RWPE1 (cell line): ENCODE measurements at places on chromosomes 5 and 9.

DNA sequence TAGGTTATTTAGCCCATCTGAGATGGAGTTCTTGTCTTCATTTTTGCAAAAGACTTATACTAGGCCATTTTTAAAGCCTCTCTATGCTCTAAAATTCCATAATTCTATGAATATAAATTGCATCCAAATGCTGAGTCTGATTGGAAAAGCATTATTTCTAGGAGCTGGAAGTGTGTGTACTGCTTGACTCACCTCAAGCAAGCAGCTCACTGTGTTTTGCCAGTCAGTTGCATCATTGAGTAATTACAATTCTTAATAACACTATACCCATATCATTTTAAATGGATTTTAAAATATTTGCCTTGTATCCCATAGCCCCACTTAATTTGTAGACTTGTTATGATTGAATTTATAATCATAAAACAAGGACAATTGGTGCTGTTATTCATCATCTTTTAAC is 161.0 kb downstream of the PAM start:
- no peak for DNase-seq

DNA sequence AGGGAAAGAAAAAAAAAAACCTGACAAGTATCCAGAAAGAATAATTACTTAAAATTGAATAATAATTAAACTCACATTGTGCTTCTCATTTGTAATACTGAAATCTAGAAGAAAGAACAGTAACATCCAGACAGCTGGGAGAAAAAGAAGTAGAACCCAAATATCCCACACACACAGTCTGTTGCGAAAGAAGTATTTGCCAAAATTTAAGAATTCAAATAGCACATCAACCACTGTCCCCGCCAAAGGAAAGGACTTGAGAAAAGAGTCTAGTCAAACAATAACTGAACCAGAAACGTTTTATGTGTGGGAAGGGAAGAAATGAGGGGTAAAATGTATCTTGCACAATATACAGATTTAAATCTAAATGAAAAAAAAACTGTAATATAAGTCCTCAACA is 202.8 kb downstream of the MLLT3 start:
- no peak for DNase-seq

DNA sequence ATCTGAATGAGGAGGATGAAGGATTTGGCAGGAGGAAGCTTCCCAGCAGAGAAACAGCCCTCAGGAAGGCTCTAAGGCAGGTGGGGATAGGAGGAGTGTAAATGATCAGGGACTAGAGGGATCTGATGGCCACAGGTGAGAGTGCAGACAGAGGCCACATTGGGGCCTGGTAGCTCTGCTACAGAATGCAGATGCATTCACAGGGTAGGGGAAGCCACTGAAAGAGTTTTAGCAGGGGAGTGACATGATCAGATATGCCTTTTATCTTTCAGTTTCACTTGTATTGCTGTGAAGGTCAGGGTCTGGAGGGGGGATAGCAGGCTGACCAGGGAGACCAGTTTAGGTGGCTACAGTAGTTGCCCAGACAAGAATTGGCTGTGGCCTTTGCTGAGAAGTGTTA is 3.0 kb downstream of the TXNDC15 start:
- no peak for DNase-seq

- peak; percentile 62 for DNase-seq
These were observed 206.6 kb downstream of the PALM2AKAP2 start for GRCh38 chr9:109986521-109986991.

DNA sequence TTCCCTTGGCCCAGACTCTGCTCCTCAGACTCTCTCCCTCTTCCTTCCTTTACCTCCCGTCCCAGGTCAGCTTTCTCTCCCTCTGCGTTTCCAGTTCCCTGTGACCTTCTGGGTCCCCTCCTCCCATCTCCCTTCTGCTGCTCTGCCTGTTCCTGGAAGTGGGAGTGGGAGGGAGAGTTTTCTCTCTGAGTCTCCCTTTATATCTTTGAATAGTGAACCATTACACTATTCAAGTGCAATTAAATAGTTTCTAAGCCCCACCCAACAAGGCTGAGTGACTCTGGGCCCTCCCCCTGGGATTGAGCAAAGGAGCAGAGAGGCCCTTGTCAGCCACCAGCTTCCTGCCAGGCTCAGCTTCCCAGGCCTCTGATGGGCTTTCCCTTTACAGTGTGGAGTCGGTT is 34.8 kb downstream of the THBS4 start:
- no peak for DNase-seq

GRCh38 chr5:38346593-38346992 is 88.2 kb downstream of the EGFLAM start:
- no peak for DNase-seq

DNA sequence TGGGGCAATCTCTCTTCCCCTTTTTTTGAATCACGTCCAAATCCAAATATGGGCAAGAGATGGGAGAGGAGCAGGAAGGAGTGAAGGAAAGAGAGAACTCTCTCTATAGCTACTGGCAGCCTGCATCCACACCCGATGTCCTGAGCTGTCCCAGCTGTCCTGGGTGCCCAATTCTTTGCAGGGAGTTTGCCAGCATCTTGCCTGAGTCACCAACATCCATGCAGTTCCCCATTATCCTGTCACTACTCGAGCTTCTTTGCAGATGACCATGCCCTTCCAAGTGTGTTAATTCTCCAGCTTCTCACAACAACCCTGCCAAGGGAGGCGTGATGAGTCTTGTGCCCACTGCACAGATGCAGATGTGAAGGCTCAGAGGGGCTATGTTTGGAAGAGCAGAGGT is 127.1 kb downstream of the NSG2 start:
- no peak for DNase-seq

DNA sequence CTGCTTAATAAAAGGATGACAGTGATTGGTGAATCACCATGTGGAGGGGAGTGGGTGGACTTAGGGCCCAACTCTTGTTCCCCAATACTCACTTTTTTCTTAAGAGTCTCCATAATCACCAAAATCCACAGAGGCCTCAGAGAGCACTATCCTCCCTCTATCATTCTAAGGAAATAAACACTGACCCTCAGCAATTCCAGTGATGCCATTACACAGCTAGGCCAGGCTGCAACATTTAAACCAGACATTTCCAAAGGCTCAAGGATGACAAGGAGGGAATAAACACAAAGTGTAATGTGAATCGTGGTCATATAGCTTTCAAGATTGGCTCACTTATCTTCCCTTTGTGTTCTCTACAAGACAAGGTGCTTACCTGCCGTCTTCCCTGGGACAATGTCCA is 2.4 kb upstream of the ARSI start:
- no peak for DNase-seq

GRCh38 chr5:58326022-58326421 is 133.9 kb downstream of the PLK2 start:
- no peak for DNase-seq

DNA sequence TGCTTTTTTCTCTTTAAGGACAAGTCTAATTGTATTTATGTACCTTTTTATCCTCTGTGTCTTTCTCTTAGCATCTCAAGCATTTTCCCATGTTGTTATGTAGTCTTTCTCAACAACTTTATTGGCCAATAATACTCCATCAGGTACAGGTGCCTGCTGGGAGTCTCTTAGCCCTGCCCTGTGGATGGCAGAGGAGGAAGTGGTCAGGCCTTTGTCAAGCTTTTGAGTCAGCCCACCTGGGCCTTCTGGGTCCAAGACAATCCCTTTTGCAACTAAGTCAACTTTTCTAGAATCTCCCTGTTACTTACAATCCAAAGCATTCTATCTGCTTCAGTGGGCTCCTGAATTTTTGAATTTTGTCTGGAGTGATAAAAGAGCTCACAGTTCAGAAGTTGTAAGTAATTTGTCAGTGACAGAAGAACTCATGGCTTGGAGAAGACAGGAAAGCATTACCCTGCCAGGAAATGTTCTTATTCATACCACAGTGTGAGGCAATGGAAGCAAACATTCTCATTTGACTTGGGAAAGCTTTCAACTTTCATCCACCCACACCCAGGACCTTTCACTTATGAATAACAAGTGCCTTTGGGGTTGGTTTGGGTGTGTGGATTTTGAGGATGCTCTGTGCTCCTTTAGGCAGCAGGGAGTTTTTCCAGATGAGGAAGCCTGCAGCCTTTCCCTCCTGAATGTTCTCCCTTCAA is 200.0 kb upstream of the S1PR3 start:
- DNase-seq, result no peak

DNA sequence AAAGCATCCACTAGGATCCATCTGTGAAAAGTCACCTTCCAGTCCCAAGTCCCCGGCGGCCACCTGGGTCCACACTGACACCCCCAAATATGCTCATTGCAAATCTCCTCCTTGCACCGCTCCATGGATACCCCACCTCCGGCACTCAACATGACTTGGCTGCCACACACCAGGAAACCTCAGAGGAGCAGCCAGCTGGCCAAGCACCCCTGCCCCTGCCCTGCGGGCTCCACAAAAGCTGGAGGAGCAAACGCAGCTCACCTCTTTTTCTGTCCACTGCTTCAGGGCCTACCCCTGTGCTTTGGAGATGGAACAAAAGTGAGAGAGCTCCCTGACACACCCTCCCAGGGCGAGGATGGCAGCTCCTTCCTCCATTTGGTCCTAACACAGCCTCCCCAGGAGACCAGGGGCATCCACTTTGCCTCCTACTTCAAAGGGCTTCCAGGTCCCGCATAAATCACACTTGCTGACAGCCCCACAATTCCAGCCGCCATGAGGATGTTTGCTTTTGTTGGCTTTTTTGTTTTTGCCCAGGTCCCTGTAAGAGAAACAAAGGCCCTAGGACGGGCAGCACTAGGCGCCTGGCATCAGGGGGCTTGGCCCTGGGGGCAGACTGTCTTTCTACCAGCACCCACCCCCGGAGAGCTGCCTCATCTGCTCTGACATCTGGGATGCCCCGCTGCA is 14.8 kb downstream of the ROR2 start:
- DNase-seq, result no peak

GRCh38 chr9:101758304-101758930 is 20.0 kb upstream of the GRIN3A start:
- DNase-seq, result no peak

- no peak for DNase-seq
These were observed 119.7 kb downstream of the TLE4 start for GRCh38 chr9:79691496-79691895.

DNA sequence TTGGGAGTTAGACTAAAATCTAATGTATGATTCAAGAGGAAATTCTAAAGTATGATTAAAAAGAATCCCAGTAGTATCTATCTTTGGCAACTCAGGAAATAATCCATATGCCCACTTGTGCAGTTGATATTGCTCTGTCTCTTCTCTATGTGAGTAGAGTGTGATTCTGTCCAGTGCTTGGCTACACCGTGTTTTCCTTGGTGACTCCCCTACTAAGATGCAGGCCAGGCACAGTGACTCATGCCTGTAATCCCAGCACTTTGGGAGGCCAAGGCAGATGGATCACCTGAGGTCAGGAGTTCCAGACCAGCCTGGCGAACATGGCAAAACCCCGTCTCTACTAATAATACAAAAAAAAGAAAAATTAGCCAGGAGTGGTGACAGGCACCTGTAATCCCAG is 495.4 kb downstream of the MAT2B start:
- DNase-seq, result no peak

DNA sequence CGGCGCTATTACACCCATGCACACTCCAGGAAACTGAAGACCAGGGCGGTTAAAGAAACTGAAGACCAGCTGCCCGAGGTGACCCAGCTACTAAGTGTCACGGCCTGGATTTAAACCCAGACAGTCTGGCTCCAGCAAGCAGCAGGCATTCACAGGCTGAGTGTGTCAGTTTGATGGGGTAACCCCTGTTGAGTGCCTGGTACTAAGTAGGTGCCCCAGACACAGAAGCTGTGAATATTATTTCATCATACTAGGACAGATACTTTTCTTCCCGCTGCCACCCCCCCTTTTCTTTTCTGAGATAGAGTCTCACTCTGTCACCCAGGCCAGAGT is 7.3 kb downstream of the ENG start:
- DNase-seq, result no peak

DNA sequence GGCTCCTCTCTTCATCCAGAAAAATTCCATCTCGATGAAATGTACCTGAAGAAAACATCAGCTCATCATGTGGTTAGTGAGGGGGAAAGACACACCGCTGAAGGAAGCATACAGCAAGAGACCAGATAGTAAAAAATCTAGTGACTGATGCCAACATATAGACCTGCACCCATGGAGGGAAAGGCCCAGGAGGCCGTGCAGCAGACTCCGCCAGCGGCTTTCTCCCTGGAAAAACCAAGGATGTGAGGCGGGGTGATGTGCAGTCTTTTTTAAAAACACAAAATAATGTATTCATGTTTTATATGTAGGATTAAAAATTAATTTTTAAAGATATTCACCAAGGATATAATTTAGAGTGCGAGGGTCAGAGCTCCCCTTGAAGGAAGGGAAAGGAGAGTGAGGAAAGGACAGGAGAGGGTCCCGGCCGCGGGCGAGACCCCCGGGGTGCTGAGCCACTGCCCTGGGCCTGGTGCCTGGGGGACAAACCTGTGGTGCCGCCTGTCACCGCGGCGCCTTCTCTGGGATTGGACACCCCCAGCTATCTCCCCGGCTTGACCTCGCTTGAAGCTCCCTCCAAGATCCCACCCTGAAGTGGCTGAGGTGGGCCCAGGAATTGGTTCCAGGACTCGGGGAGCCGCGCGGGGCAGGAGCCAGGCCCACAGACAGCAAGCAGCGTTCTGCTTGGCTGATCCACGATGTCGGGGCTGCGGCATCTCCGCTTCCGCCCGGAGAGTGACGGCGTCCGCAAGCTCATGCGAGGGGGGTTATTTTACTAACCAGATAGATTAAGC is 12.1 kb upstream of the UNC5A start:
- DNase-seq, result no peak

- peak; percentile 52 for DNase-seq
These were observed 93.3 kb downstream of the KIAA0825 start for GRCh38 chr5:94524841-94525697.

GRCh38 chr5:160083501-160083900 is 35.7 kb downstream of the PWWP2A start:
- peak; percentile 70 for DNase-seq

- DNase-seq, result peak; percentile 92
These were observed 24.4 kb upstream of the CLK4 start for GRCh38 chr5:178651046-178651810.

GRCh38 chr9:75671354-75671753 is 219.1 kb upstream of the PCSK5 start:
- DNase-seq, result no peak

DNA sequence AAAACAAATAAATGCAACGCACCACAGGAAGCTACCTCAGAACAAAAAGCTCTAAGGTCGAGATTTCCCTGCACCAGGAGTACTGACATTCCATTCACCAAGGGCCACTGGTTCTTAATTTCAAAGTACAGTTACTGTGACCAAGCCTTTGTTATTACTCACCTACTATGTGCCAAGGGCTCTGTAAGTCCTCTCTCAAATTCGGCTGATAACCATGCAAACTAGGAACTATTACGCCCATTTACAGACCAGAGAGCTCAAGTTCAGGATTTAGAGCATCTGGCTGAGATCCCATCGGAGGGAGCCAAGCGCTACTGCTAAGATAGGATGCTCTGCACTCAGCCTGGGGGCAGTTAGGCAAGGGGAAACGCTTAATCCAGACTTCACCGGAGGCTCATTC is 5.6 kb downstream of the MYO10 start:
- no peak for DNase-seq

GRCh38 chr9:826500-827280 is 14.8 kb upstream of the DMRT1 start:
- DNase-seq, result no peak
